ENCODE measurements at places on chromosomes 4 and X.

DNA sequence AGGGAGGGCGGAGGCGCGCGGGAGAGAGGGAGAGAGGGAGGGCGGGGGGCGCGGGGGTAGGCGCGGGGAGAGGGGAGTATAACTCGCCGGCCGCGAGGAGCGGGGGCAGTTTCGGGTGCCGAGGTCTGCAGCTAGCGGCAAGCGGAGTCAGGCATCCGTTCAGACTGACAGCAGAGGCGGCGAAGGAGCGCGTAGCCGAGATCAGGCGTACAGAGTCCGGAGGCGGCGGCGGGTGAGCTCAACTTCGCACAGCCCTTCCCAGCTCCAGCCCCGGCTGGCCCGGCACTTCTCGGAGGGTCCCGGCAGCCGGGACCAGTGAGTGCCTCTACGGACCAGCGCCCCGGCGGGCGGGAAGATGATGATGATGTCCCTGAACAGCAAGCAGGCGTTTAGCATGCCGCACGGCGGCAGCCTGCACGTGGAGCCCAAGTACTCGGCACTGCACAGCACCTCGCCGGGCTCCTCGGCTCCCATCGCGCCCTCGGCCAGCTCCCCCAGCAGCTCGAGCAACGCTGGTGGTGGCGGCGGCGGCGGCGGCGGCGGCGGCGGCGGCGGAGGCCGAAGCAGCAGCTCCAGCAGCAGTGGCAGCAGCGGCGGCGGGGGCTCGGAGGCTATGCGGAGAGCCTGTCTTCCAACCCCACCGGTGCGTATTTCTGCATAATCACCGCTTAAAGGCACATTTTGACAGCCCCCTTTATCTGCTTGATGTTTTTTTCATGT is at the start of gene POU4F2:
Gene POU4F2, plus strand, starts transcription at position 108 of the 720 bp plus-strand sequence. Its CDS starts 248 bp downstream, at position 356.
- no peak for DNase-seq

DNA sequence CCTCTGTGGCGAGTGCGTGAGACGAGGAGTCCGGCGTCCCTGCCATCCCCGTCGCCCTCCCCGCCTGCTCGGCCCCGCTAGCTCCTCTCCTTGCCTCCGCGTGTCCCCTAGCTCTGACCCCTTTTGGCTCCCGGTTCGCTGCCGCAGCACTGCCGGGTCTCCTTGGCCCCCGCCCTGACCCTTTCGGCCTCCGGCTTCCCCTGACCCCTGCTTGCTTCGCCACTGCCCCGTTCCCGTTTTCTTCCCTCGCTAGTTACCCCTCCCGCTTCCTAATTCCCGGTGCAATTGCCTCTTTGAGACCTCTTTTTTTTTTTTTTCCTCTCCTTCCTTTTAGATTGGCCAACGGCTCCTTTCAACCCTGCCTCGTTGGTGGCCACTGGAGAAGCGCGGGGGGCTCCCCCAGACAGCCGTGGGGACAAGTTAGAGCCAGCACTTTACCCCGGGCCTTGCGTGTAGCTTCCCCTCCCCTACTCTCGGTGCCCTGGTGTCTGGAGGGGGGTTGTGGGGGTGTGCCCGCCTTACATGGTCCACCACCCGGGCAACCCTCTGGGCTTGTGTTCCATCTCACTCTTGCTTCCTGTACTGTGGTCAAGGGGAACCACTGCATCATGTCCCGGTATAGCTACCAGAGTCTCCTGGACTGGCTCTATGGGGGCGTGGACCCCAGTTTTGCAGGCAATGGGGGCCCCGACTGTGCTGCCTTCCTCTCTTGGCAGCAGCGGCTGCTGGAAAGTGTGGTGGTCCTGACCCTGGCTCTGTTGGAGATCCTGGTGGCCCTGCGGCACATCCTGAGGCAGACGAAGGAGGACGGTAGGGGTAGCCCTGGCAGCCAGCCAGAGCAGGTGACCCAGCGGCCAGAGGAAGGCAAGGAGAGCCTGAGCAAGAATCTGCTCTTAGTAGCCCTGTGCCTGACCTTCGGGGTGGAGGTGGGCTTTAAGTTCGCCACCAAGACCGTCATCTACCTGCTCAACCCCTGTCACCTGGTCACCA is 548 bp downstream of the TMEM164 start:
- no peak for DNase-seq

DNA sequence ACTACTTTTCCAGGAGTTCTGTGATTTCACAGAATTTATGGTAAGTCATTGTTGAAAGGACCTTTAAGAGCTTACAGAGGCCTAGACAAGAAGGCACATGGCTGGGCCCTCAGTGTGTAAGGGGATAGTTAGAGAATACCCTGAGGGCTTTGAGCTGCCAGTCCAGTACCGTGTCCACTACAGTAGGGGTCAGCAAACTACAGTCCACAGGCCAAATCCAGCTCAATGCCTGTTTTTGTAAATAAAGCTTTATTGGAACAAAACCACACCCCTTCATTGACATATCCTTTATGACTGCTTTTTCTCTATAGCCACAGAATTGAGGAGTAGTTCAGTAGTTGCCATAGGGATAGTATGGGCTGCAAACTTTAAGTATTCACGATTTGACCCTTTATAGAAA is 176.2 kb downstream of the MID1 start:
- DNase-seq, result peak; percentile 2

DNA sequence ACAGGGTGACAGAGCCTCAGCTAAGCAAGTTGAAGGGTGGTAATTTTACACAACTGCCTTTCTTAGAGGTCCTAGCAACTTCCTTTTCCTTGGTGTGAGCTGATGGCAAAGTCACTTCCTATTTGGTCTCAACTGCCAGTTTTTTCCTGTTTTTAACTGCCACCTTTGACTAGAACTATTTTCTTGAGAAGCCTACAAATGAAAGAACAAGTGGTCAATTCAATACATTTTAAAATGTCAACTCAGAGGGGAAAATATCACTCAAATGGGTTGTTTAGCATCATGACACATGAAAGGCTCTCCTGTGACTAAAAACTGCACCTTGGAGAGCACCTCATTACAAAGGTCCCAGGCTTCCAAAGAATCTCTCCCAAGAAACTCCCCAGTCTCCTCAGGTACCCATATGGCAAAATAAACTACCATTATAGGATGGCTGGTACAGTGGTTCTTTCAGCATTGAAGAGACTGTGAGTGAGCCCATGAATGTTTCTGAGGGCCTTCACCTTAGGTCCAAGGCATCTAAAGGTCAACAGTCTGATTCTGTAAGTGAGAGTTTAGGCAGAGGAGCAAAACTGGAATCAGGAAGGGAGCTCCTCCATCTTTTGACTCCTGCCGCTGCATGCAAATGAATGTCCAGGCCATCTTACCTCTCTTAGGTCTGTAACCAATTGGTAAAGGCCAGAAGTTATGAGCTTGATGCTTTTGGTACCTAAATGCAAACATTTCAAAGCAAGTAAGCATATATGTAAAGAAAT is 5.5 kb upstream of the STK26 start:
- DNase-seq, result no peak

- DNase-seq, result no peak
Observed at GRCh38 chrX:38965888-38966287, 164.6 kb downstream of the MID1IP1 start.

DNA sequence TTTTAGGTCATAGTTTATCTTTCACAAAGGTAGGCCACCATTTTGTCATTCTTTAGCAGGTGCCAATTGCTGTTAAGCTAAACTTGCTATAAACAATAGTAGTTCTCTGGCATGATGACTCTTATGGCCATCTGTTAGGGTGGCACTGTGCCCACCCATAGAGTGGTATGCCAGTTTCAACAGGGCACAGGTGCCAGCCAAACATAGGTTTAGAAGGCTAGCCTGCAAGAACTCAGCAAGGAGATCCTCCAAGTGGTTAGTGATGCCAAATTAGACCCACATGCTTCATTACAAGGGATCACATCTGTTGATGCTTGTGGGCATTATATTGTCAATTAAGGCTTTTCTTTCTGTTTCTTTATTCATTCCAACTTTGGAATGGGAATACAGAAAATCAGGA is 204.5 kb downstream of the FMR1NB start:
- no peak for DNase-seq

DNA sequence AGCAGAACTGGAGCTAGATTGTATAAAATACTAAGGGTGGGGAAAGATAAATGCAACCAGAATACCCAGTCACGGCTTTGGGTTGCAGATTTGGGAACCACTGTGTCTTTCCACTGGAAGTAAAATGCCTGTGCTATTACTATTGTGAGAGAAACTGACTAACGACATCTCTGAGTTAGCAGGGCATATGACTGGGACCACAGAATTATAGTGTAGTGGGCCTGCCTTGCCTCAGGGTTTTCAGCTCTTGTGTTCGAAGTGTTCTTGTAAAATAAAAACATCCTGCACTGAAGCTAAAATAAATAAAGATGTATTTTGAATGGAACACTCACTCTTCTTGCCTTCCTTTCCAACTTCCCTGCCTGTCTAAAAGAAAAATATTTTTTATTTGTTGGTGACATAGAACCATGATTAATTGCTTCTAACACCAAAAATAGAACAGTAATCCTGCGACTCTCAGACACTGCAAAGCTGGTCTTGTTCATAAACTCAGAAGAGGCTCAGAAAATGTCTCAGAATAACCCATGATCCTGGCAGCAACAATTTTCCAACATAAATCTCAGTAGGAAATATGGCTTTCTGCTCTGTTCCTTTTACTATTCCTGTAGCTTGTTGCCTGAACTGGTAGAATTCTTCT is 104.2 kb downstream of the FAM47B start:
- no peak for DNase-seq

GRCh38 chr4:100681289-100681688 is 163.5 kb upstream of the EMCN start:
- DNase-seq, result no peak

GRCh38 chr4:25440478-25441030 is 63.5 kb downstream of the ANAPC4 start:
- DNase-seq, result no peak

- no peak for DNase-seq
Observed at GRCh38 chr4:11495291-11495690, 66.6 kb upstream of the HS3ST1 start.

- DNase-seq, result no peak
Observed at GRCh38 chr4:47718696-47719095, 119.2 kb downstream of the CORIN start.

GRCh38 chr4:67721770-67722597 is 21.0 kb upstream of the UBA6 start:
- DNase-seq, result no peak

DNA sequence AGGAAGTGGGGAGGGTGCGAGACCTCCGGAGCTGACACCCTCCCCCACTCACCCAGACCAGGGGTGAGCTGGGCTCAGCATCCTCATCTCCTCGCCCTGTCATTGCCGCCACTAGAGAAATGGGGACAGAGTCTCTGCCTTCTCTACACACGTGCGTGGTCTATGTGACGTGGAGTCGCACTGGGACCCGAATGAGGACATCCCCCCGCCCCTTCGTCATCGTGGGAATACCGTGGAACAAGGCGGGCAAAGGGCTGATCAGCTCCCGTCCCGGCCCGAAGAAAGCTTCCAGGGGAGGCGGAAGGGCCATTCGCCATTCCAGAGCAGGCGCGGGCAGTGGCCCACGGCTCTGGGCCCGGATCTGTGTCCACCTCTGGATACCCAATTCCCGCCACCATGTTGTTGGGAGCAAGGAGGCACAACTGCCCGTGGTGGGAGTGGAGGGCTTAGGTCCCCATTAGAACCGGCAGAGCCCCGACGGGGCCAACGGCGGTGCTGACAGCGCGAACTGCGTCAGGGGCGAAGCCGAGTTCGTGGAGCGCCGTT is 12.0 kb downstream of the HMX1 start:
- DNase-seq, result no peak

DNA sequence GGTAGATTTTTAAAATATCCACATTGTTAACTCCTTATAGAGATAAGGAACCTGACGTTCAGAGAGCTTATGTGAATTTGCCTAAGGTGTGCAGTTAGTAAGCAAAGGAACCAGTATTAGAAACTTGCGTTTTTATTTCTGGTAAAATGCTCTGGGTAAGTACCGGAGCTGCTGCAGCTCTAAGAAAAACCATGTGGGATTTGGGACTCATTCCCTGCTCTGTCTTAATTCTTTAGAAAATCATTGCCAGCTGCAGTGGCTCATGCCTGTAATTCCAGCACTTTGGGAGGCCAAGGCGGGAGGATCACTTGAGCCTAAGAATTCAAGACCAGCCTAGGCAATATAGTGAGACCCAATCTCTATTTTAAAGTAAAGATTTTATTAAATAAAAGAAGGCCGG is 5.8 kb downstream of the CCKAR start:
- no peak for DNase-seq

DNA sequence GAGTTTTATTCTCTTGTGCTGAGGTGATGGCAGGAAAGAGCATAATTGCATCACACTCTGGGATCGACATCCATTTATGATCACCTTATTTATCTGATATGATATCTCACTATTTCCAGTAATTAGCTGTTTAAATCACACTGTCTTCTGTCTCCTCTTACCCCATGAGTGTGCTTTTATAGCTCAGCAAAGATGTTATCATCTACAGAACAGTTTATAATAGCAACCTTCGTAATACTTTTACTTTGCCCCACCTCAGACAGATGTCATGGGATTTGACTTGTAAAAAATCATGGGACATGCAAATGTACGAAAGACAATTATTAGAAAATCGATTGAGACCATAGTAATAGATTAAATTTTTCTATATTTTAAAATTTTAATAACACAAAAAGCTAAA is 1122.3 kb upstream of the PCDH10 start:
- no peak for DNase-seq

GRCh38 chr4:113666386-113667114 is 95.0 kb downstream of the CAMK2D start:
- no peak for DNase-seq

DNA sequence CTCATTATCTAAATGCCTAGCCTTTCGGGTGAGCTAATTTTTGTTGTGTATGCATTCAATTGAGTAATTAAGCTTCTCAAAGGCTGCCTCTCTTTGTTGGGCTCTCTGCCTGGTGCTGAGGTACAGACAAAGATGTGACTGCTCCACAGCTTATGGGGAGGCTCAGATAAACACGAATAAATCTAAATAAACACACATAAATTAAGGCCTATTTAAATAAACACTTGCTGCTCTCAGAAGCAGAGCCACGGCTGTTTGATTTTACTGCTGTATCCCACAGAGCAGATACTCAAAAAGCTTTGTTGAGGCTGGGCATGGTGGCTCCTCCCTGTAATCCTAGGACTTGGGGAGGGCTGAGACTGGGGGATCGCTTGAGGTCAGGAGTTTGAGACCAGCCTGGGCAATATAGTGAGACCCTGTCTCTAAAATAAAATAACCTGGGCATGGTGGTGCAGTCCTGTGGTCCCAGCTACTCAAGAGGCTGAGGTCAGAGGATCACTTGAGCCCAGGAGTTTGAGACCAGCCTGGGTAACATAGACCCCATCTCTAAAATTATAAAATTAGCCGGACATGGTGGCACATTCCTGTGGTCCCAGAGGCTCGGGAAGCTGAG is 8.4 kb upstream of the CD99 start:
- DNase-seq, result no peak

- no peak for DNase-seq
Observed at GRCh38 chrX:41421071-41421729, 25.9 kb upstream of the NYX start.

All from HepG2 (cell line).